ENCODE measurements at places on chromosomes 16 and 17. TPM values are rescaled to one million over a fixed set of nuclear protein-coding genes. Genes with fewer than 3 reads are reported as not detected.
A peak's percentile ranks its signal among the peaks of the same experiment; 100 is the strongest.

DNA sequence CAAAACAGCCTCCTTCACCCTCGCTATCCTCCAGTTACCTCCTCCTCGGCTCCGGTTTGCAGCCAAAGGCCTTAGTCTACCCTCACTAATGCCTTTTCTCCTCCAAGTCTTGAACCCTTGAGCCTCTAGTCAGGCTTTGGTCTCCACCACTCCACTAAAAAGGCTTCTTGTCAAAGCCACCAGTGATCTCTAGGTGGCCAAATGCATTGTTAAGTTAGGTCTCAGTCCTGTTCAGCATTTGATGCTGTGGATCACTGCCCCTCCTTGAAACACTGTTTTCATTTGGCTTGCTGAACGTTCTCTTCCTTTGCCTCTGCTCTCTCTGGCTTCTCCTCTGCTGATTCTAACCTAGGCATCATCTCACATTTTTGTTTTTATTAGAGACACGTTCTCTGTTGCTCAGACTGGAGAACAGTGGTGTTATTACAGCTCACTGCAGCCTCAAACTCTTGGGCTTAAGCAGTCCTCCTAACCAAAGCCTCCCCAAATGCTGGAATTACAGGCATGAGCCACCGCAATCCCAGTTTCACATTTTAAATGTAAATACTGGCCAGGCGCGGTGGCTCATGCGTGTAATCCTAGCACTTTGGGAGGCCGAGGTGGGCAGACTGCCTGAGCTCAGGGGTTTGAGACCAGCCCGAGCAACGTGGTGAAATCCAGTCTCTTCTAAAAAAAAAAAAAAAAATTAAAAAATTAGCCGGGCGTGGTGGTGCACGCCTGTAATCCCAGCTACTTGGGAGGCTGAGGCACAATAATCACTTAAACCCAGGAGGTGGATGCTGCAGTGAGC, 1.1 kb downstream of the SGF29 start:
- no peak for DNase-seq

DNA sequence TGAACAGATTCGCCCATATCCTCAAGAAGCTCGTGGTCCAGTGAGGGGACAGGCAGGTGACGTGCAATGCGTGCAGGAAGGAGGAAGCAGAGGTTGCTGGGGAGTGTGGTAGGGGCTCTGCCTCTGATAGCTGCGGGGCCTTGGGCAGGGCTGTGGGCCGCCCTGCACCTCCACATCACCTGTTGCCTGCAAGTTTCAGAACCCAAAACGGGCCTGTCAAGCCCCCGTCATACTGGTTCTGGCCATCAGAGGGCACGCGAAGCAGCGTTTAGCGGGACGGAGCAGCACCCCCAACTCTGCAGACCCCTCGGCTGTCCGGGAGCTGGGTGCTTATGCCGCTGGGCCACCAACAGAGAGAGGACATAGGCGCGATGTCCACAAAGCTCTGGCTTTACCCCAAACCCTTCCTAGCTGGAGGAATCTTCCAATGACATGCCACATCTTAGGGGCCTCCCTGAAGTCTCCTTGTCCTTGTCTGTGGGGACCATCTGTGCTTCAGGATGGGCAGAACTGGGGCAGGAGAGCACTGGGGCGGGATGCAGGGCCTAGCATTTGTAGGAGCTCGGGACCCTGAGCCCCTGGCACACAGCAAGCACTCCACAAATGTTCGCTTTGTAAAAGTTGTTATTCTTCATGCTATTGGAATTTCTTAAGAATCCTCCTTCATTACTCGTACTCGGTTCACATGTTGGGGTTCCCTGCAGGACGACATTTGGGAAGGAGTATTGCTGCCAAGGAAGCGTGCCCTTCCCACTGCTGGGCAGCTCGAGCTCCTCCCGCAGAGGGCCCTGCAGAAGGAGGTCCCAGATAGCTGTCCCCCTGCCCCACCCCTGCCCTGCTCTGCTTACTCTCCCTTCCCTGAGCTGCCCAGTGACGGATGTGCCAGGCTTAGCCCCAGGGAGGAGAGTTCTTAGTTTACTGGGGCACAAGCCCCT, 64.3 kb downstream of the CNGB1 start:
- no peak for DNase-seq

GRCh38 chr17:67469208-67469980, 92.3 kb downstream of the PITPNC1 start:
- DNase-seq, result no peak

- no peak for DNase-seq
These were observed 22.2 kb upstream of the CLEC18C start for GRCh38 chr16:70151391-70151790.

DNA sequence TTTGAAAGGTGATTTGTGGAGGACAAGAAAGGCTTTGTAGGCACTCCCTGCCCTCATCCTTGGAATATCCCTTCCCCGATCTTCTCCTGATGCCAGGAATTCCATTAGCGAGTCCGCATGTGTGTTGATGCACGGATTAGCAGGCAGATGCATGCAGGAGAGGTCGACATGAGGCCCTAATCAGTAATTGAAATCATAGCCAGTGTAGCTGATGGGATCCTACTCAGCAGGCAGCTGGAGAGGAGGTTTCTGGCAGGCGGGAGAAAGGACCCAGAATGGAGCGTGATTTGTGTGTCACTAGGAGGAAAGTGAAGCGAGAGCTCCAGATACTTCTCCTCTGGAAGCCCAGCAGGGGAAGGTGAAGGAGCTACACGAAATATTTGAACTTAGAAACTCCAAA, 196.3 kb upstream of the CDH11 start:
- peak; percentile 77 for DNase-seq

DNA sequence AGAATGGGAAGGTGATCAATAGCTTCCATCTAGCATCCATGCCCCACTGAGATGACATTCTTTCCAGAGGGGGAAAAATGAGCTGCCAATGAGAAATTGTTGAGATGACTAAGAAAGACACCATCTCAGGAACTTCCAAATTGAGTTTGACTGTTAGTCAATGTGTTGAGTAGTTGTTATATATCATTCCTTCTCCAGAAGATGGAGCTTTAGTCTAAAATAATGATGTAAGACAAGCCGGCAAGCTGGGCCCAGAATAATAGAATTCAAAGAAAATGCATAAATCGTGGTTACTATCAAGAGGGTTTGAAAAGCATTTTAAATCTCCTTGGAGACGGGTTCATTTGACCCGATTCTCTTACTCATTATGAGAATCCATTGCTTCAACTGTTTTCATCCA, 71.0 kb upstream of the ATF7IP2 start:
- DNase-seq, result no peak

DNA sequence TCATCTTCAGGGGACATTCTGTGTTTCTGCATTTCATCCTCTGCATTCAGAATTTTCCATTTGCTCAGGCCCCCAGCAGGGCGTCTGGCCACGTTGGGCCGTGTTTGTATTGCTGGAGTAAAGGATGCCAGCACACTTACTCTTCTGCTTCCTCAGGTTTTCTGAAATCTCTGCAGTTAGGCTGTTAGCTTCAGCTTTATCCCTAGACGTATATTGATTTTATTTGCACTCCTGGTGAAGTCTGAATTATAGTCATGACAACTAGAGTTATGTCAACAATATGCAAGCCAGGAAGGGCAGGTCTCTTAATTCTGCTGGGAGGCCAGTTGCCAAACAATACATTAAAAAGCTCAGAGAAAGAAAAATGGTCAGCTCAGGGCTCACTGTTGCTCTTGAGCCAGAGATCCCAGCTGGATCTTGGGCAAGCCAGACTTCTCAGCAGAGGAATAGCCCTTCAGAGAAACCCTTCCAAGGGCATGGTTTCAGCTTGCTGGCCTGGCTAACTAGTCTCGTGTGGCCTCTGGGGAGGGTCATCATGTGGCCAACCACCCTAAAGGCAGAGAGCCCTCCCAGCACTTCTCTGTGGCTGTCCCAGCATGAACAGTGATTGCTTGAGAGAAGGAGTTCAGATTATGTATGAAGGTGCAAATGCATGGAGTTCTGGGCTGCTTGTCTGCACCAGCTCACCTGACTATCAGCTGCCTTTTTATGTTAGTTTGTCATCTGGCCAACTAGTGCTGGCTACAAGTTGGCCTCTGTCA, 110.2 kb upstream of the CACNG5 start:
- DNase-seq, result no peak

GRCh38 chr16:80208743-80209142, 332.1 kb upstream of the DYNLRB2 start:
- no peak for DNase-seq

- no peak for DNase-seq
These were observed 16.6 kb downstream of the CACNA1H start for GRCh38 chr16:1169285-1170075.

- no peak for DNase-seq
These were observed 7.7 kb downstream of the JPT1 start for GRCh38 chr17:75146592-75146991.

DNA sequence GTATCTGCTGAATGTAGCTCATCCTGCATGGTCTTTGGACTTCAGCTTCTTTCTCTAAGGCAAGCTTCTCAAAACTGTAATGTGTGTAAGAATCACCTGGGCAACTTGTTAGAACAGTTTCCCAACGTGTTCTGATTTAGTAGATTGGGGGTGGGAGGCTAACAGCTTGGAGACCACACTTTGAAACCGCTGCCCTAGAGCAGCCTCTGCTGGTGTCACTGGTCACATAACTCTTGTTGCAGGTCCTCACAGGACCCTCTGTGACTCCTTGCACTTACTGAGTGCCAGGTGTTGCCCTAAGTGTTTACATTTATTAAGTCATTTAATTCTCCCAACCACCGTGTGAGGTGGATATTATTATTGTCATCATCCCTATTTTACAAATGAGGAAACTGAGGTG, 9.9 kb downstream of the SLC35G3 start:
- DNase-seq, result no peak

The VMO1 gene
- not detected for total RNA-seq

The TMEM231 gene
- total RNA-seq, result 14.7 TPM

The KRTAP9-2 gene
- not detected for total RNA-seq

Measured in NCI-H460 (cell line).